ENCODE measurements at places on chromosomes 13 and 19.

- DNase-seq, result peak; percentile 47
Measured at GRCh38 chr19:51407511-51408131, 9.8 kb downstream of the SIGLEC10 start.

- no peak for DNase-seq
Measured at GRCh38 chr13:25018729-25019115, 77.2 kb upstream of the PABPC3 start.

DNA sequence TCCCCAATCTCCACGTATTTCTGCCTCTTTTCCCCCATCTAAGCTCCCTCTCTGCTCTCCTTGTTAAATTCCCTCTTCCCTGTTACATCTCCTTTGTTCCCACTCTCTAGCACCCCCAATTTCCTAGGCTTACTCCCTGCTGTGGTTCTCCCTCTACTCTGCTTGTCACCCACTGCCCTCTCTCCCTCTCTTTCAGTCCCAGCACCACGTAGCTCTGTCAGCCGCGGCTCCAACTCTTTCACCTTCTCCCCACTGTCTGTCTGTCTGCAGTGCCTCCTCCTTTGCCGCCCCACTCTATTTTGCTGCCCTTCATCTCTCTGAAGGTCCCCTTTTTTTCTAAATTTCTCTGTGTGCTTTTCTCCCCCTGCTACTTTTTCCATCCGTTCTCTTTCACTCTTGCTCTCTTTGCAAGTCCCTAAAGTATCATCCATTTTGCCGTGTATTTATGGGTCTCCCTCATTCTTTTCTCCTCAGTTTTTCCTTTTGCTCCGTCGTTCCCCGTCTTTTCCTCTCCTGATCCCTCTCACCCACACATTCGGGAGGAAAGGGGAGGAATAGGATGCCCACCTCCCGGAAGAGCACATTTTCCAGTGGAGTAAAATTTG, 937 bp downstream of the ZNF841 start:
- no peak for DNase-seq

DNA sequence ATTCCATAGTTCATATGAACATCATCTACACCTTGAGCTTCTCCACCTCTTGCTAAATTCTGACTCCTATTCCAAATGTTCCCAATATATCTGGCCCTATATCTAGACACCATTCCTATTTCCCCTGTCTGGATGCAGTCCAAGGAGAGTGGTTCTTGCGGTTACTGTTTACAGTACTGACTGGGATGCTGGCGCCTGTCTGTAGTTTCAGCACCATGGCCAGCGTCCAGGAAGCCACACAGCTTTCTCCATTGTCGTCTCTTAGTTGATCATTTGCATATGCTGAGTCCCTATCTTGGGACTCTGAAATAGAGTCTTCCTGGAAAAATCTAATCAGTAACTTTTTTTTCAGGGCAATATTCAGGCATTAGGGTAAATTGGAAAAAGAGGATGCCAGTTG, 14.9 kb downstream of the LAIR2 start:
- peak; percentile 49 for DNase-seq

DNA sequence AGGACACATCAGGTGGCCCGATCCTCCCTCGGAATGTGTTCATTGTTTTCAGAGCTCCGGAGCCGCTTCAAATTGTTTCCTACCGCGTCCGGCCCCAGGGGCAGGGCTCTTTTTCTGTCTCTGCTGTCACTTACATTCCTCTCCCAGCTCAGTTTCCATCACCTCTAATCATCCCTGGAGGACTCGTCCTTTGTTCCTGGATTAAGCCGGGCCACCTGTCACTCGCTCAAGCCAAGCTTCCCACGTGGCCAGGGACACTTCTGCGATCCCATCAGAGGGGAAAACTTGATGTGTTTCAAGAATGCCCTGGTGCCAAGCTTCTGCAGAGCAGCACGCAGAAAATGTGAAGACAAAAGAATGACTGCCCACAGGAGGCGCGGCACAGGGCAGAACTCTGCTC, 13.5 kb downstream of the IL17D start:
- DNase-seq, result no peak

DNA sequence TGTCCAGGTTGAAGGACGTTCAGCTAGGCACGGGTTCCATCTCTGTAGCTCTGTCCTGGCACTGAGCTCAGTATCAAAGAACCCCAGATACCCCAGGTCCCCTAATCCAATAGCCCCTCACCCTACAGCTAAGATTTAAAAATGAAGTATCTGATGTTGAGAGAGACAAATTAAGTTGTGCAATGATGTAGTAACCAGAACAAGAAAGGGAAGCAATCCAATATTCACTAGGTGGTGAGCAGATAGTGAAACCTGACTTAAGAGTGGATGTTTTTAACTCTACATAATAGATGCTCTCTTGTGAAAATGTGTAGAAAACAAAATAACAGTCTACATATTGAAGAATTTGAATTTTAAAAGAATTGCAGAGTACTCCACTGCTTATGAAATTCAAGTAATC, 1.8 kb downstream of the ACOD1 start:
- DNase-seq, result no peak

GRCh38 chr19:709196-709964, 645 bp downstream of the PALM start:
- DNase-seq, result no peak

GRCh38 chr13:37059848-37060192, 332 bp upstream of the SUPT20H start:
- no peak for DNase-seq

DNA sequence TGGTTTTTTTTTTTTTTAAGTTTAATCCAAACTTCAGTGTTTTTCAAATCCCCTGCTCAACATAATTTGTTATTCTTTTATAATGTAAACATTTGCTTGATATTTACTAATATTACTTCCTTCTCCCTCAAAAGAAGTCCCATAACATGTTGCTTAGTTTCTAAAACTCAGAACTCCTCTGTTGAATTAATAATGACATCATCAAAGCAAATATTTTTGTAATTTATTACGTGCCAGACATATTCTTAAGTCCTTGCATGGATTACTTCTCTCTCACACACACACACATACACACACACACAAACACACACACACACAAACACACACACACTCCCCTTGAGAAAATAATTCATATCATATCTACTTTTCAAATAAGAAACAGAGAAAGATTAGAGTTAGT, 1432.3 kb upstream of the SPRY2 start:
- DNase-seq, result no peak

DNA sequence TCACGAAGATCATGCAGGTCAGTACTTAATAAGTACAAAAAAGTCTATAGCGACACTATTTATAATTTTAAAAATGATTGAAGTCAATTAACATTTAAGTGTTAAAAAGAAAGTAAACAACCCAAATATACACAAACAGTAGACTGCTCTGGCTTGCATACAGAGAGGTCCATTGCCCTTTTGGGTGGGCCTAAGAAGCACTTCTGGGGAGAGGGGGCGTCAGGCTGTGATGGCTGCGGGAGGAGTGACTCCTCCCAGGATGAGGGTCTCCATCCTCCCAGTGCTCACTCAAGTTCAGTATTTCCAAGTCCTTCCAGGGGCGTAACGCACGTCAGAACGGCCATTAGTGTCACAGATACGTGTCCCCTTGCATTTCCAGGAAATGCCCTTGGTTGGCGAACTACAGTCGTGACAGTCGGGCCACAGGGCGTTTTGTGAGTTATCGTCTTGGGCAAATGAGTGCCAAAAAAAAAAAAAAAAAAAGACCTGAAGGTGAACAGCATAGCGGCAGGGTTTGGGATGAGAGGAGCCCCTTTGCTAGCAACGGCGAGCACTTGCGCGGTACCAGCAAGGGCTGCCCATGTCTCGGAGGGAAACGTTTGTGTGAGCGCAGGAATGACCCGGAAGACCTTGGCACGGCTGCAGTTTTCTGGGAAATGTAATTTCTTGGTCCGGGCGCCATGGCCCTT, at the start of gene SCGB2B2:
TSS of gene SCGB2B2 (minus strand) at position 463 of the 689 bp plus-strand sequence. CDS start 82,596 bp downstream, outside the sequence.
- peak; percentile 63 for DNase-seq
